Activated CD4-positive, alpha-beta T cell treated with anti-CD3 and anti-CD28 coated beads, Interleukin-10, Interleukin-2, amounts not matched to agents 100 ng/mL and 50 ng/mL, durations not matched to agents 16 hours and 8 hours (primary cell): ENCODE measurements at places on chromosomes 3 and 15.

DNA sequence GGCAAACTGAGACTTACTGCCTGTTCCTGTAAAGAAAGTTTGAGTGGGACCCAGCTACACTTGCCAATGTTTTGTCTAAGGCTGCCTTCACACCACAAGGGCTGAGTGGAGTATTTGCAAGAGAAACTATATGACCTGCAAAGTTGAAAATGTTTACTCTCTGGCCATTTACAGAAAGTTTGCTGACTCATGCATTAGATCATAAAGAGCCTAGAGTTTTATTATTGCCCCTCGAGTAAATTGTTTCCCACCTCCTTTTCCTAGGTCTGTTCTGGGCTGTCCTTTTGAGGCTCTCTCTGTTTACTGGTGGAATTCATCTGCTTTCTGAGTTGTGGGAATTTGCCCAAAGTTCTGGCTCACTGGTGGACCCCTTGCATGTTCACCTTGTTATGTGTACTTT, 6.7 kb upstream of the PROK2 start:
- no peak for DNase-seq

- DNase-seq = no peak
These were observed 261.3 kb downstream of the TBC1D5 start for GRCh38 chr3:17481116-17481515.

DNA sequence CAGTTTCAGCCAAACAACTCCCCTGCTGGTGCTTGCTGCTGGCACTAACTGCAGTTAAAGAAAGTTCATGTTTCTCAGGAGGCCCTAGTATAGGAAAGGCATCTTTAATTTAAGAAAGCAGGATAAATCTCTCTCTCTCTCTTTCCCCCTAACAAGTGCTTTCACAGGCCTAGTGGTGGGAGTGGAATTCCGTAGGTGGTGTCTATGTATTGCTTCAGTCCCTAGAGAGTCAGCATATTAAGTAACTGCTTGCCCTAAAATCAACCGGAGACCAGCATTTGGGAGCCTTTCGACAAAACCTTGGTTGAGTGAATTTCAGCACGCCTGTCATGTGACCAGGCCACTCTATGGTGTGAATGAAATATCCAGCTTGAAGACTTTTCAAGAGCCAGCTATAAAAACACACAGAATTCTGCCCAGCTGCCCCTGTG, 169.2 kb upstream of the TGFBR2 start:
- DNase-seq = no peak

- no peak for DNase-seq
These were observed 30.8 kb downstream of the SIN3A start for GRCh38 chr15:75420698-75421097.

DNA sequence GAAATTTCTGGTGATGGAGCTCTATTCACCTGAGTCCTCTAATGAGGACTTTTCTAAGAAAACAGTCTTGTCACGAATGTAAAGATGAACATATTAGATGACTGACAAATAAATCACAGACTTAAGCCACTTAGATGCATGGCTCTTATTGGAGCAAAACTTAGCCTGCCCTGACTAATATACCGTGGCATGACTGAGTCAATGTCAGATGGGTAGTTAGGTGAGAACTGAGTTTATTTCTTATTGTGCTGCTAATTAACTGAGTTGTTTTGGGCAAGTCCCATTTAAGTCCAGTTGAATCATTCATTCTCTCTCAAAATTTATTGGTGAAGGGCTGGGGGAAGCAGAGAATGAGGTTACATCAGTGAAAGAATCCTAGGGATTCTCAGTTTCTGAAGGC, 459.8 kb downstream of the MCTP2 start:
- no peak for DNase-seq

- no peak for DNase-seq
These were observed 168.8 kb upstream of the TLE3 start for GRCh38 chr15:70266412-70267121.

- DNase-seq = no peak
These were observed 335.2 kb upstream of the TRIM42 start for GRCh38 chr3:140342668-140343067.

DNA sequence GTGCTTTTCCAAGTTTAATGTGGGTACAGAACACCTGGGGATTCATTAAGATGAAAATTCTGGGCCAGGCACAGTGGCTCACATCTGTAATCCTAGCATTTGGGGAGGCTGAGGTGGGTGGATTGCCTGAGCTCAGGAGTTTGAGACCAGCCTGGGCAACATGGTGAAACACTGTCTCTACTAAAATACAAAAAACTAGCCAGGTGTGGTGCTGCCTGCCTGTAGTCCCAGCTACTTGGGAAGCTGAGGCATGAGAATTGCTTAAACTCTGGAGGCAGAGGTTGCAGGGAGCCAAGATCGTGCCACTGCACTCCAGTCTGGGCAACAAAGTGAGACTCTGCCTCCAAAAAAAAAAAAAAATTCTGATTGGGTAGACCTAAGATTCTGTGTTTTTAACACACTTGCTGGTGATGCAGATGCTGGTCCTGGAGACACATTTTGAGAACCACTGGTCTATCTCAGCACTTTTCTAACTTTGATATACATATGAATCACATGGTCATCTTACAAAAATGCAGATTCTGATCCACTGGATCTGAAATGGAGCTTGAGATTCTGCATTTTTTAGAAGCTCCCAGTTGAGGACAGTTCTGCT, 223.8 kb upstream of the SATB1 start:
- DNase-seq = peak; percentile 65

GRCh38 chr15:32824777-32825176, 107.0 kb downstream of the GREM1 start:
- DNase-seq = no peak

- no peak for DNase-seq
These were observed 33.0 kb downstream of the CCDC39 start for GRCh38 chr3:180646187-180646790.
